Right atrium auricular region (tissue), 2 donors: ENCODE measurements at places on chromosomes 6 and 20.

GRCh38 chr20:52532674-52533073, 341.1 kb upstream of the ZFP64 start:
- H3K4me1 ChIP-seq = no peaks in the 10 kb centered on the region
- no peaks in the 10 kb centered on the region for H3K27me3 ChIP-seq
- H3K36me3 ChIP-seq = no peaks in the 10 kb centered on the region
- no peak overlapping the region for H3K4me3 ChIP-seq
- no peak for DNase-seq

DNA sequence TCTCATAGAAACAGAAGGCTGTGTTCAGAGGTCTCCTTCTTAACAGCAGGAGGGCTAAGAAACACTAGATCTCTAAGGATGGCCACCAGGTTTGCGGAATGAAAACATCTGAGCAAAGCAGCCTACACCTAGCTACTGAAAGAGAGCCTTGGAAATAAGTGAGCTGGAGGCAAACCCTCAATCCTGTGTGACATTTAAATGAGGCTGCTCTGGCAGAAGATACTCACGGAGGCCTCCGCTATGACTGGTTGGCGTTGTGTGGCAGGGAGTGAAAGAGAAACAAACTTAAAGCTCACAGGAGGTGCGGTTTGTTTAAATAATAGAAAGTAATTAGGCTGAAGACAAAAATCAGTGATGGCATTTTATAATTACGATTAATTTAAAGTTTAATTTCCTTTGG, 162.0 kb upstream of the RNF217 start:
- H3K4me1 ChIP-seq = no peaks in the 10 kb centered on the region
- H3K27ac ChIP-seq = no peak overlapping the region
- H3K36me3 ChIP-seq = no peaks in the 10 kb centered on the region
- no peak for DNase-seq
- H3K27me3 ChIP-seq = no peaks in the 10 kb centered on the region
- H3K4me3 ChIP-seq = no peak overlapping the region

DNA sequence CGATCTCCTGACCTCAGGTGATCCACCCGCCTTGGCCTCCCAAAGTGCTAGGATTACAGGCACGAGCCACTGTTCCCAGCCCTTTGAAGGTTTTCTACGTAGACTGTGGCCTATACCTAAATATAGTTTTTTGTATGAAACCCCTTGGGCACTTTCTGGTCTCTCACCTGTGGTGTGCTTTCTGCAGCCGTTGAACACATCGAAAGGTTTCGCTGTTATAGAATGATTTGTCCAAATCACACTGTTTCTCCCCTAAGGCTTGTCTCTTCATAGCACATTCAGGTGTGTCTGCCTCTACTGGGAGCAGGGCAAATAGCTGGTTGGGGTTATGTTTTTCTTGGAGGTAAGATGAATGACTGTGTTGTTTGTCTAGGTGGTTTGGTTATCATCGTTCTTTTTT, 597.9 kb downstream of the RNF144B start:
- no peak overlapping the region for H3K4me3 ChIP-seq
- no peaks in the 10 kb centered on the region for H3K27me3 ChIP-seq
- H3K4me1 ChIP-seq = no peaks in the 10 kb centered on the region
- no peaks in the 10 kb centered on the region for H3K36me3 ChIP-seq

DNA sequence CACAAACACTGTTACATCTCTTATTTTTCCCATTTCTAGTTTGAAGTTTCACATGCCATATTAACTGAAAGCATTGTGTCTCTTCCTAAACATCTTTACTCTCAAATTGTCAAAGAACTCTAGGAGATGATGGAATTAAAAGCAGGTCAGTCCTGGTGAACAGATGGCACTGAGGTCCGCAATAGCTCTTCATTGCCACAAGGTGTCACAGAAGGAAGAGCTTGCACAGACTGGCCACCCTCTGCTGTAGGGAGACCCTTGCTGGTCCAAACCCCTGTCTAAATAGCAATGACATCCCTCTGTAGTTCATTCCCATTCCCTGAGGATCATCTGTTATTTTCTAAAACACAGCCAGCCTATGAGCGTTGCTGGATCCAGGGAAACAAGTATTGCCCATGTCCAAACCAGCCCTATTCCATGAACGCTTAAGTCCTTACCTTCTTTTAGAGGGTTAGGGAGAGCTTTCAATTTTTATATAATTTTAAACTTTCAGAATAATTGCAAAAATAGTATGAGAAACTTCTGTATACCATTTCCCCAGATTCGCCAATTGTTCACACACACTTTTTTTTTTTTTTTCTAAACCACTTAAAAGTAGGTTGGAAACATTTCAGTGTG, 10.1 kb upstream of the HDAC2 start:
- H3K4me3 ChIP-seq = no peak overlapping the region
- no peaks in the 10 kb centered on the region for H3K27me3 ChIP-seq
- DNase-seq = no peak
- H3K36me3 ChIP-seq = no peaks in the 10 kb centered on the region

DNA sequence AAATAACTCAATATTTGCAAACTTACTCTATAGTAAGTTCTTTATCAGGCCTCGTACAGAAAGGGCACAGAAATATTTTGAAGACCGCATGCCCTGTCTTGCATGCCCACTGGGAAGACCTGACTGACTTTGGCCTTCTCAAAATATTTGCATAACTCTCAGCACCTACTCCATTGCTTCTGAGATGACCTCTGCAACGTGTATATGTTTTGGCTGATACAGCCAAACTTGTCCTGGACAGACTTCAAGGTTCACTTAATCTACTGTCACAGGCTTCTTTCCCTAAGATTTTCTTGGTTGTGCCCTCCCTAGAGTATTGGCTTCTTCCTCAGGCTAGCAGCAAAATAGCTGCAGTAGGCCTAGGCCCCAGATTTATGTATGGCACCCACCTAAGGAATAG, 21.5 kb upstream of the SERINC3 start:
- H3K27ac ChIP-seq = peak overlapping the region; percentile 63
- H3K36me3 ChIP-seq = no peaks in the 10 kb centered on the region
- no peak overlapping the region for H3K4me3 ChIP-seq
- H3K27me3 ChIP-seq = no peaks in the 10 kb centered on the region
- H3K4me1 ChIP-seq = peaks cover 41% of the 10 kb centered on the region

- H3K27ac ChIP-seq = no peak overlapping the region
- no peaks in the 10 kb centered on the region for H3K27me3 ChIP-seq
- H3K36me3 ChIP-seq = no peaks in the 10 kb centered on the region
- no peaks in the 10 kb centered on the region for H3K4me1 ChIP-seq
These were observed 80.3 kb upstream of the DUSP22 start for GRCh38 chr6:211871-212497.

GRCh38 chr6:104711371-104711770, 148.3 kb downstream of the HACE1 start:
- no peaks in the 10 kb centered on the region for H3K4me1 ChIP-seq
- H3K36me3 ChIP-seq = no peaks in the 10 kb centered on the region

- no peak overlapping the region for H3K27ac ChIP-seq
- H3K36me3 ChIP-seq = no peaks in the 10 kb centered on the region
- no peak overlapping the region for H3K4me3 ChIP-seq
- no peaks in the 10 kb centered on the region for H3K27me3 ChIP-seq
These were observed 60.1 kb downstream of the RPP40 start for GRCh38 chr6:4943716-4944115.

DNA sequence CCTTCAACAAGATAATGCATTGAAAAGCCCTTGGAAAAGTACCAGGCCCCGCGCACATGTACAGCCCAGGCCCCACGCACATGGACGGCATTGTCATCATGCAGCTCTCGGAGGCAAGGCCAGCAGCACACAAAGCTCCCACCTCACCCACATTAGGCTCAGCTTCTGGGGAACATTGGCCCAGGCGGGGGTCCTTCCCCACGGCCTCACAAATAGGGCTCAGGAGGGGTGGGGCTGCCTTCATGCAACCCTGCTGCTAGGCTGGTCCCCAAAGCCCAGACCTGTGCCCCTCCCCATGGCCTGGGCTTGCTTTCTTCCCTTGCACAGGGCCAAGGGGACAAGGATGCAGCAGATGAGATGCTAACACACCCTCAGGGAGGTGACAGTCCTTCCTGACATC, 26.7 kb downstream of the NPEPL1 start:
- peak; percentile 32 for DNase-seq
- H3K27me3 ChIP-seq = no peaks in the 10 kb centered on the region
- H3K27ac ChIP-seq = no peak overlapping the region
- H3K36me3 ChIP-seq = peaks cover 6% of the 10 kb centered on the region
- no peaks in the 10 kb centered on the region for H3K4me1 ChIP-seq

GRCh38 chr20:60054716-60055634, 96.8 kb downstream of the CDH26 start:
- H3K36me3 ChIP-seq = no peaks in the 10 kb centered on the region
- peaks cover 14% of the 10 kb centered on the region for H3K4me1 ChIP-seq
- H3K4me3 ChIP-seq = no peak overlapping the region

DNA sequence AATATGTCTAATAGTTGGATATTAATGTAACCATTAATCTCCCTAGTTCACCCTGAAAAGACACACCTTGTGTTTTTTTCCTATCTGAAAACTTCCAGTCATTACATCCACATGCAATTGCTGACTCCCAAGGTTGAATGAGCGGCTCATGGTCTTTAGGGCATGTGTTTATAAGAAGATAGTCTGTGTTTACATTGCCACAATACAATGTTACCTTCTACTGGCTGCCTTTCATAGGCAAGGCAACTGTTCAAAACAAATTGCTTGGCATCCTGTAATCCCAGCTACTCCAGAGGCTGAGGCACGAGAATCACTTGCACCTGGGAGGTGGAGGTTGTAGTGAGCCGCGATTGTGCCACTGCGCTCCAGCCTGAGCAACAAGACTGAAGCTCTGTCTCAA, 86.8 kb upstream of the SHLD1 start:
- H3K36me3 ChIP-seq = no peaks in the 10 kb centered on the region
- H3K27ac ChIP-seq = no peak overlapping the region
- DNase-seq = no peak
- H3K4me3 ChIP-seq = no peak overlapping the region

GRCh38 chr6:157764178-157765068, 58.6 kb upstream of the SNX9 start:
- no peak overlapping the region for H3K4me3 ChIP-seq
- DNase-seq = peak; percentile 94
- H3K4me1 ChIP-seq = peaks cover 27% of the 10 kb centered on the region
- H3K27me3 ChIP-seq = no peaks in the 10 kb centered on the region

DNA sequence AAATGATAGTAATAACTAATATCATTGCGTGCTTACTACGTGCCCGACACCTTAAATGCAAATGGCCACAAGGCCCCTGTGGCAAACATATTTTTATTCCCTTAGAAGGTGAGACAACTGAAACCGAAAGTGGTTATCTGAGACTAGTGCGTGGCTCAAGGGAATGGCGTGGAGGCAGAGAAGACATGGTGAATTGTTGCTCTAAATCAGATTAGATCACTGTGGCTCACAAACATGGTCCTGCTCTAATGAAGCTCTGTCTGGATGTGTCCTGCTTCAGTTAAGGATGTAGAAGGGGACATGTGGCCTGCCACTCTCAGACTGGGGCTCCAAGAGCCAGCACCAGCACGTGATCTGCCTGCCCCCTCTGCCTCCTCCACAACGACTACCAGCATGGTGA, 124.2 kb upstream of the GMDS start:
- no peak overlapping the region for H3K4me3 ChIP-seq
- H3K4me1 ChIP-seq = no peaks in the 10 kb centered on the region
- no peak overlapping the region for H3K27ac ChIP-seq
- H3K27me3 ChIP-seq = no peaks in the 10 kb centered on the region

- no peaks in the 10 kb centered on the region for H3K27me3 ChIP-seq
- H3K27ac ChIP-seq = no peak overlapping the region
- no peak for DNase-seq
These were observed 16.2 kb downstream of the L3MBTL3 start for GRCh38 chr6:130034378-130035146.

GRCh38 chr6:155303361-155303870, 10.9 kb downstream of the TFB1M start:
- H3K27ac ChIP-seq = no peak overlapping the region
- no peaks in the 10 kb centered on the region for H3K27me3 ChIP-seq
- no peak for DNase-seq
- H3K4me3 ChIP-seq = no peak overlapping the region

- no peaks in the 10 kb centered on the region for H3K27me3 ChIP-seq
- no peaks in the 10 kb centered on the region for H3K4me1 ChIP-seq
- no peak for DNase-seq
These were observed 103.0 kb downstream of the ZFAND3 start for GRCh38 chr6:37922563-37922962.

DNA sequence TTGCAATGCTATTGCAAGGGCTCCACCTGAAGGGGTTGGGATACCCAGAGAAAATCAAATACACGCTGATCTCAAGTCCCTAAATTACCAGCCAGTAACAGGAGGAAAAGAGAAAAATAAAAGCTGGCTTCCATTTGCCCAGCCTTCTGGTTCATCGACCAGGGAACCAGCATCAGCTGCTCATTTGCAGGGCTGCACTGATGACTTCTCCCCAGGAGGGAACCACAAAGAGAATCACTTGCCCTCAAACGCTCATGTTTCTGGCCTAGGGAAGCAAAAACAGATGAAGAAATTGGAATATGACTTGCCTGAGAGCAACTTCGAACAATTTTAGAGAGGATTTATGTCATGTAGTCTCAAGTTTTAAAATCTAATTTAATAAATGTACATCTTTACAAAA, 119.7 kb downstream of the SH3BGRL2 start:
- H3K27me3 ChIP-seq = no peaks in the 10 kb centered on the region
- DNase-seq = no peak
- H3K4me3 ChIP-seq = no peak overlapping the region
